GM23248 (cell line): ENCODE measurements at places on chromosomes 6 and 20.

DNA sequence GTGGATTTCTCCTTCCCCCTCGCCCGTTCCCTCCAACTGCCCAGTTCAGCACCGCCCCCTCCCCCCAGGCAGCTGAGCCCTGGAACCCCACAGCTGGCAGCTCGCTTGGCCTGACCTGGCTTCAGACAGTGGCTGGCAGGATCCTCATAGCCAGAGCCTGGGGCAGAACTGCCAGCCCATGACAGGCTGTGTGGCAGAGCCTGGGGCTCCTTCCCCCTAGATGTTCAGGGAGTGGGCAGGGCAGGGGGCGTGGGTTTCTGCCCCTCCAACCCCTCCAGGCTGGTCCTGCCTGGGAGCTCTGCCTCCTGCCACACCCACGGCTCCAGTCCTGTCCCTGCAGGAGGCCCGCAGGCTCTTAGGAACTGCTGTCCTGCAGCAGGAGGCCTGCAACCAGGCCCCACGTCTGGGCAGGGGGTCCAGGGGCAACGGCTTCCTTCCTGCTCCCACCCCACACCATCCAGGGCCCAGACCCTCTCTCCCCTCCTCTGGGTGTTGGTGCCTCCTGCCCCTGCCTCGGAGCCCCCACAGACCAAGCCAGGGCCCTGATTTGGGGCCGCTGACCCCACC is 9.6 kb upstream of the KCNQ2 start:
- no peak for DNase-seq

DNA sequence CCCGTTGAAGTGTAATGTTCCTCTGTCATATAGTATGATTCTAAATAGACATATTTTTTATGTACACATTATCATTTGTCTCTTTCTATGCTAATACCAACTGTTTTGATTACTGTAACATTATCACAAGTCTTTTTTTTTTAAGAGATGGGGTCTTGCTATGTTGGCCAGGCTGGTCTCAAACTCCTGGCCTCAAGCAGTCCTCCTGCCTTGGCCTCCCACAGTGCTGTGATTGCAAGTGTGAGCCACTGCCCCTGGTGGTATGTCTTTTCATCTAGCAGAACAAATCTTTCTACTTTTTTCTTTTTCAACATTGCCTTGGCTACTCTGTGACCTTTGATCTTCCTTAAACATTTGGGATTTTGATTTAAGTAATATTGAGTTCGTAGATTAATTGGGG is 57.7 kb downstream of the SLX4IP start:
- no peak for DNase-seq

GRCh38 chr6:161413355-161413771 is 139.5 kb upstream of the AGPAT4 start:
- DNase-seq = no peak

- DNase-seq = peak; percentile 79
These were observed 5.6 kb upstream of the HLA-DOA start for GRCh38 chr6:33014841-33015634.

DNA sequence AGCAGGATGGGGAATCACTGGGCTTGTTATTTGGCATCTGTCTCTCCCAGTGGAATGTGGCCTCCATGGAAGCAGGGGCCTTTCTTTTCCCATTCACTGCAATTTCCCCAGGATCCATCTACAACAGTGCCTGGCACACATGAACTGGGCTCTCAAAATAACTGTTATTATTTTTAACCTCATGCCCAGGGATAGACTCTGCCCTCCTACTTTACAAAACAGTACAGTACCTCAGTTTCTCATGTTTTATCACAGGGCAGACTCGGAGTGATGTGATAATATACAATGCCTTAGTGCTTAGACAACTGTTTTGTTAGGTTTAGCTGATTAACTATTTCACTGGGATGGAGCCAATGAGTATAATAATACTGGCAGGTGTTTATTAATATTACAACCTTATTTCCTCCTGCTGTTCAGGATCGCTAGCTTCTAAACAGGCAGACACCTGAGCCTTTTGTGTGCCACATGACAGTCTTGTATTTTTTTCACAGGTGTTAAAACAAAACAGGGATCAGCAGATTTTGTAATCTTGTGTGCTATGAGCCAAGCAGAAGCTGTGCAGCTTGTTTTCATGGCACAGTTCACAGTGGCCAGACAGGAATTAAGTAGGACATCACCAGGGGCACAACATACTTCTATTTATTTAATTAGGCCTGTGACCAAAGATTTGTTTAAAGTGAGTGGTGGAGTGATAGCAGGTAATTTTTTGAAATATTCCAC is 157.7 kb upstream of the EYA4 start:
- no peak for DNase-seq

DNA sequence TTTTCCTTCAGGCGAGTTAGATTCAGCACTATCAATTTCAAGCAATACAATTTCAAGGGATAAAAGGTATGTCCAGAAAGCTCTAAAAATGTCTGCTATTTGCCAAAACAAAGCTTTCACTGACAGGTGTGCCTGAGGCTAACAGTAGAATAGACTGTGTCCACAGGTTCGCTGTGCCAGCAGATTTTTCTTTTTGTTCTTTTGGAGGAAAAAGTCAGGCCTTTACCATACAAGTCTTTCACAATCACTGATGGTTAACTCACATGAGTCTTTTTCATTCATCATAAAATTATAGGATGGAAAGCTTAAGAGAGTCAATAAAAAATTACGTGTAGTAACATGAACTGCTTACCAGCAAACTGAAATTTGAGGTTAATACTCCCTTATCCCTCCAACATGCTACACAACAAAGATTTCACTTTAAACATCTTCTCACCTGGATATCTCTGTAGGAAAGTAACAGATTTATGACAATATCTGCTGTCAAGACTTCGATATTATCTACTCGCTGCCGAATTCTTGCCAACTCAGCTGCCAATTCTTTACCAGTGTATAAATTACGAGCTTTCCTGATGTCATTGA is 95.4 kb downstream of the MAP3K5 start:
- no peak for DNase-seq

DNA sequence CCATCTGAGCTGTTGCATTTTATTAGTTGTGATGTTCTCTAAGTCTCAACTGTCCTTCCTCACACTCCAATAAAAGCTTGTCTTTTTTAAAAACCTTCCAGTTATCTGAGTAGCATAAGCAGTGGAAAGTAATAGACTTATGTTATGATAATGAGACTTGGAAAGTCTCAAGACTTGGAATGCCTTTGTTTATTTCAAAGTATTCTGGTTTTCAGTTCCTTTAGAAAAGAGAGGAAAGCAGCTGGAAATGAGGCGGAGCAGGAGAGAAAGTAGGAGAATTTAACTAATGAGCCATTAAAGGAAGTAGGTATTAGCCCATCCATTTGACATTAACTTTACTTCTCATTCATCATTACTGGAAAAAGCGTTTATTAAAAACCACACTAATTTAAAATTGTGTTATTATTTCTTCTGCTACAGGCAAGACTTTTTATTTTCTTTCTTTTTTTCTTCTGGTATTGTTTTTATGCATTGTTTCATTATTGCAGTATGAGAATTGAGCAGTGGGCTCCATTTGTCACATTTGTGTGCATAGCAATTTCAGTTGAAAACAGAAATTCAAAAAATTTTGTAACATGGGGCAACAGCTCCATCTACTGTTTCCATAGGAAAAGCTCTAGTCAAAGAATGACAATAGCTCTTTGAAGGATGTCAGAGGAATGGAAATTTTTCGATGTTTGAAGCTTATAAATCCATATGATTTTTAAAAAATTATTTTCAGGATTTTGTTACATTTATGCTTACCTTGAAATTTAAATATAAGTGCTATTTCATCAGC is 194.8 kb downstream of the COL9A1 start:
- peak; percentile 55 for DNase-seq

DNA sequence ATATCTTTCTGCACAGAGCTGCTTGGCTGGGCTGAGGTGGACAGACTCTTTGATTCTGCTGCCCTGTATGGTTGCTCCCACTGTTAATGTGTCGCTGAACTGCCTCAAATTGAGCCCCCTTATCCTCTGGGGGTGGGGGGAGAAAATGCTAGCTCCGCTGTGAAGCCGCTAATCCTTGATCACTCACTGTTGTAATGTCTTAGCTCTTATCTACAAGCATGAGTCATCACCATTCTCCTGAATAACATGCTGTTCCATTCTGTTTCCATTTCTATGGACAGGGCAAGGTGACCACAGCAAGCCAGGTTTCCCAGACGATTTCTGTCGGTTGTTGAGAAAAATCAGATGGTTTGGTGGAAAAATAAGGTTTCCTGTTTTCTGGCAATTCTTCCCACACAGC is 218.4 kb upstream of the GGTLC1 start:
- no peak for DNase-seq

- peak; percentile 21 for DNase-seq
These were observed 24.4 kb downstream of the RPP40 start for GRCh38 chr6:4979426-4979825.

DNA sequence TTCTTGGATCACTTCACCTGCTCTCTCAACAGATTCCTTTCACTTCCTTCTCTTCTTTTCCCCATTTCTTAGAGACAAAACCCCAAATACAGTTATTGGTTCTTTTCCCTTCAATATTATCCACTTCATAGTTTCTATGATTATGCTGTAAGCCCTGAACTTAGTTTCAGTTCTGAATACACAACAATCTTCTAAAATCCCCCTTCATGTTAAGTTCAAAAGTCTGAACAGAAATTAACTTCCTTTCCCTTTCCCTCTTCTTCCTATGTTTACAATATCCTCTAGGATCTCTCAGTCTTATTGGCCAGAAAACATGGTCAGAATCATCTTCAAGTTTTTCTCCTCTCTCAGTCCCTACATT is 57.7 kb downstream of the OGFRL1 start:
- DNase-seq = no peak

GRCh38 chr6:2072453-2072852 is 173.0 kb downstream of the GMDS start:
- DNase-seq = peak; percentile 28

GRCh38 chr6:130932438-130932837 is 105.2 kb downstream of the SMLR1 start:
- DNase-seq = peak; percentile 24

GRCh38 chr20:47606983-47607613 is 105.4 kb downstream of the NCOA3 start:
- peak; percentile 63 for DNase-seq

DNA sequence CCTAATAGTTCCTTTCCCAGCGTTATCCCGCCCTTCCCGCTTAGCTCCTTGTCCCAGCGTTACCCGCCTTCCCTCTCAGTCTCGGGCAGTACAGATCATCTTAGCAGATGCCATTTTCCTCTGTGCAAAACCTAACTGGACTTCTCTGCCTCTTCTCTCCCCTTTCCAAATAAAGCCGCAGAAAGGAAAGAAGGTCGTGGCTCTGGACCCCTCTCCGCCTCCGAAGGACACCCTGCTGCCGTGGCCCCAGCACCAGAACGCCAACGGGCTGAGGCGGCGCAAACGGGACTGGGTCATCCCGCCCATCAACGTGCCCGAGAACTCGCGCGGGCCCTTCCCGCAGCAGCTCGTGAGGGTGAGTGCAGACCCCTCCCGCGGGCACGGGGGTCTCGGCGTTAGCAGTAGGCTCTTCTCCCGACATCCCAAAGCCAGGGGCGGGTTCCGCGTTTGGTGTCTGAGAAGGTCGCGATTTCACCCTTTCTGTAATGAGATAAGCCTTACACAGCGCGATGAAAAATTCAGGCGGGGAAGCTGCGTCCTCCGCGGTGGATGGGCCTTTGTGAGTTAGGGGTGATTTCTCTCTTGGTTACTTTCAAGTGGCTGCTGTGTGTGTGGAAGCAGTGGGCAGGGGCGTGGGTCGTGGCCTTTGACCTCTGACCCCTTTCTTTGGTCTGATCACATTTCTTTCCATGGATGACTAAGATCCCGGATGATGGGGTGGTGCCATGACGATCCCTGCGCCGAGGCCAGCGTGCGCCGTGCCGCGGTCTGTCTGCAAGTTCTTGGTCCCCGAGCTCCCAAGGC is 292.7 kb downstream of the TAF4 start:
- no peak for DNase-seq

DNA sequence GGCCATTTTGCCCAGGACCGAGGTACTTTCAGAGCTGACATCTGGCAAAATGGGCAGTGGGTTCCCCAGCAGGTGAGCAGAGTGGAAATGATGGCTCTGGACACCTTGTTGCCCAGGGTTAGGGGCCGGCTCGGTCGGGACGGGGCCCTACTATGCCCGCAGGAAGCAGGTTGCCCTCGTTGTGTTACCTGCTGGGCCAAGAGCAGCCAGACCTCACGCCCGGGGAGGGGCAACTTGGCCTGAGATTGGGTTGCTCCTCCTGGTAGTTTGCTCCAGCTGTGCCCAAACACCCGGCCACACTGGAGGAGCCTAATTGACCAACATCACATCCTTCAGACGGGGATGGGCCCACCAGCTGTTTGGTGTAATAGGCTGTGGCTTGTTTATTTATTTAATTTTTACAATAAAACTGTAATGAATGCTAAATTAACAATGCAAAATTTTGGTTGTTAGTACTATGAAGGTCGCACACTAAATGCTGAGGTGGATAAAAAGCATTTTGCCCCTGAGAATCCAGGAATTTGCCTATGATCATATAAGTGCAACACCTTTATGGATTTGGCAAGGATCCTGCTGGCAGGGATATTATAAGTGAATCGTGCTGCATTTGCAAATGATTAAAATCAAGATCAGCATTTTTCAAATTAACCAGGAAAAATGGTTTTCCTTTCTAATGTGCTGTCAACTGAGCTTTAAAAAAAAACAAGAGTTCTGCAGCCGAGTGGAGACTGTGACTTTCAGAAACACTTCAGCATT is 26.6 kb upstream of the PCMTD2 start:
- DNase-seq = no peak

DNA sequence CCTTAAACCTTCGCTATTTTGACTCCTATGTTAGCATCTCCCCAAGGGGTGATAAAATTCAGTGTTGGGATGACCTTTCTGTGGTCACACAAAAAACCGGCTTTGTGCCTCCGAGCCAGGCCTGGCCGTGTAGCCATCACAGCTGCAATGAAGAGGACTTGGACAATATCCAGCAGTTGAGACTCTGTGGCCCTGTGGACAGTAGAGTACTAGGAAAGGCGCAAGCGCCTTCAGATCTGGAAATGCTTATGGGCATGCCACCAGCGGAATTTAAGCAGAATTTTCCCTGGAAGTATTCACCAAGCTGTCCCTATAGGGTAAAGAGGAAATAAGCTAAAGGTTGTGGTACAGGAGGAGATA is 63.3 kb upstream of the SLC2A12 start:
- no peak for DNase-seq

GRCh38 chr20:37319151-37319671 is 26.7 kb upstream of the SRC start:
- peak; percentile 28 for DNase-seq

- peak; percentile 67 for DNase-seq
These were observed 492.0 kb upstream of the MARCKS start for GRCh38 chr6:113365191-113365590.

DNA sequence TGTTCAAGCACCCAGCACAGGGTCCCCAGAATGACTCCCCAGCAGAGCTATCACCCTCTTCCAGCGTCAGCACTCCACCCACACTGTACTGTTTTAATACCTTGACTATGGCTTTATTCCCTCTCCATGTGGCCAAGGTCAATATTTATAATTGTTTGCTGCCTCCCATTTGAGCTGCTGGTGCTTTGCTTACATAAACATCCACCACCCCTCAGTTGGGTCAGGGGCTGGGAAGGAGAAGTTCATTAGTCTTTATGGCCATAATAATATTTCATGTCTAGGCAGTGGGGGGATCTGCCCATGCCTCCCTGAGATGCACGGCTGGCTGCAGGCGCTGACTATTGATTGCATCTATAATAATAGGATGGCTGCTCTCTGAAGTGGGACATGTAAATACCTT is 41.8 kb upstream of the SAYSD1 start:
- no peak for DNase-seq
